ENCODE measurements at places on chromosomes 16 and 17.

DNA sequence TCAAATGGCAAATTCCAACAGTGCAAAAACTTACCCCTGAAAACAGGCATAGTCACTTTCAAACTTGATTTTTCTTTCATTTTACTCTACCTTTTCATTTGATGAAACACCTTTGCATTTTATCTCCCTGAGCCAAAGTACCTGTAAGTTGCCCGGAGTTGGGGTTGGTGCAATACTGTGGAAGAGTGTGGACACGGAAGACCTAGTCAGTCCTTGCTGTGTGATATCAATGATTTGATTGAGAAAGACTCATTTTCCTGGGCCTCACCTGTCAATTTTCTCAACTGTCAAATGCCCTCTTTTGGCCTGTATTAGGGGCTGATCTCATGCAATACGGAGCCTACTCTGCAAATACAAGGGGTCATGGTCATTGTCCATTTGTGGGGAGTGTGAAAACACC, 22.6 kb downstream of the PITPNC1 start:
- no peak for DNase-seq

GRCh38 chr17:17051791-17052461, 9.7 kb downstream of the MPRIP start:
- DNase-seq: peak; percentile 36

GRCh38 chr17:47872019-47872650, 21.2 kb upstream of the SP6 start:
- DNase-seq: peak; percentile 62

GRCh38 chr16:56202036-56202435, 10.7 kb downstream of the GNAO1 start:
- DNase-seq: no peak

GRCh38 chr17:10657148-10657547, at the start of gene MYH3:
MYH3 (minus strand) TSS chr17:10657309; CDS start chr17:10655064, 2,245 bp downstream.
- peak; percentile 60 for DNase-seq

DNA sequence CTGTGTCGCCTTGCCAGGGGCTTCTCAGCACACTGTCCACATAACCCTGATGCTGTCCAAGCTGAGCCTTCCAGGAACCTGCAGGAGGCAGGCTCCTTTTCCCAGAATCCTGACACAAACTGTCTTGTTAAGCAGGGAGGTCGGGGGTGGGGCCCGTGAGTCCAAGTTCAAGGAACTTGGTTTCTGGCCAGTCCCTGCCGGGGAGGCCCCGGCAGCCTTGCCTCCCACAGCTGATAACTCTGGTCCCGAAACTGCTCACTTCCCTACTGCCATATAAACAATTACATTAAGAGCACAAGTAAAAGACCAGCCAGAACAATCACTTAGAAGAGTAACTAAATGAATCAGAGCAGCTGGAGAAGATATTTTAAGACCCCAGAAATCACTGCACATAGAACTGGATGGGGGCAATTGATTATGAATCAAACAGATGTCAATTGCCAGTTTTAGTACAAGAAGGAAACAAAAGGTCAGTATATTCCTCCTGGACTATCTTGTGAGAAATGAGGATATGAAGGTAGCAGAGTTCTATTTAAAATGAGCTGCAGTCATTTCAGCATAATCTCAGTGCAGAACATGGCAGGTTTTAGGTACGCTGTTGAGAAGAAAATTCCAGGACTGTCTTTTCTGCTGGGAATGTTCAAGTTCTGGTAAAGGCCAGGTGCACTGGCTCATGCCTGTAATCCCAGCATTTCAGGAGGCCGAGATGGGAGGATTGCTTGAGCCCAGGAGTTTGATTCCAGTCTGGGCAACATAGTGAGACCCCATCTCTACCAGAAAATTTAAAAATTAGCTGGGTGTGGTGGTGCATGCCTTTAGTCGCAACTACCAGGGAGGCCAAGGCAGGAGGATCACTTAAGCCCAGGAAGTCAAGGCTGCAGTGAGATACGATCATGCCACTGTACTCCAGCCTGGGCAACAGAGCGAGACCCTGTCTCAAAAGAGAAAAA, 169.8 kb downstream of the PITPNC1 start:
- peak; percentile 61 for DNase-seq

DNA sequence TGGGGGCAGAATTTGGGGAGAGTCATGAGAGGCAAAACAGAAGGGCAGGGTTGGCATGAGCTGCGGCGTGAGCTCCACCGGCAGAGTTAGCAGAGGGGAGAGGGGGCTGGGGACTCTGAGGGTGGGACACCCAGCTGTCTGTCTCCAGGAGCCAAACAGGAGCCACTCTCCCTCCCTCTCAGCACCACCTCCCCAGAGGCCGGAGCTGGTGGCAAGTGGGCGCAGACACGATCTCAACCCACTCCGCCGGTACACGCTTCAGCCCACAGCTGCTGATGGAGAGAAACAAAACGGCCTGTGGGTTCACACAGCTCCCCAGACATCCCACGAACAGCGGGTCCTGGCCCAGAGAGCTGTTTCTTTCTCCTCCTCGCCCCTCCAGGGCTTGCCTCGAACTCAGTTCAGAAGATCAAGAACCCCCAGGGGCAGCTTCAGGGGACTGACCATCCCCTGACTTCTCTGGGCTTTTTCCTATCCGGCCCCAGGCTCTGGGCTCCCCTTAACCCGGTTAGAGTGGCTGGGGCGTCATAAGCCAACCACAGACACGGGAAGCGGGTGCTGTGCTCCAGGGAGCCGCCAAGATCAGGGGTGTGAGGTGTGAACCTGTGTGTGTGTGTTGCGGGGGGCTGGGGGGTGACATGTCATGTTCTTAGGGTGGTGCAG, 7.6 kb downstream of the RHBDF2 start:
- no peak for DNase-seq
